Activated CD4-positive, alpha-beta T cell treated with anti-CD3 and anti-CD28 coated beads, Interleukin-2, amount 10 ng/mL, durations not matched to agents 7 days and 5 days (primary cell): ENCODE measurements at places on chromosomes 11 and 22. TPM values are rescaled to one million over a fixed set of nuclear protein-coding genes. Genes with fewer than 3 reads are reported as not detected.

DNA sequence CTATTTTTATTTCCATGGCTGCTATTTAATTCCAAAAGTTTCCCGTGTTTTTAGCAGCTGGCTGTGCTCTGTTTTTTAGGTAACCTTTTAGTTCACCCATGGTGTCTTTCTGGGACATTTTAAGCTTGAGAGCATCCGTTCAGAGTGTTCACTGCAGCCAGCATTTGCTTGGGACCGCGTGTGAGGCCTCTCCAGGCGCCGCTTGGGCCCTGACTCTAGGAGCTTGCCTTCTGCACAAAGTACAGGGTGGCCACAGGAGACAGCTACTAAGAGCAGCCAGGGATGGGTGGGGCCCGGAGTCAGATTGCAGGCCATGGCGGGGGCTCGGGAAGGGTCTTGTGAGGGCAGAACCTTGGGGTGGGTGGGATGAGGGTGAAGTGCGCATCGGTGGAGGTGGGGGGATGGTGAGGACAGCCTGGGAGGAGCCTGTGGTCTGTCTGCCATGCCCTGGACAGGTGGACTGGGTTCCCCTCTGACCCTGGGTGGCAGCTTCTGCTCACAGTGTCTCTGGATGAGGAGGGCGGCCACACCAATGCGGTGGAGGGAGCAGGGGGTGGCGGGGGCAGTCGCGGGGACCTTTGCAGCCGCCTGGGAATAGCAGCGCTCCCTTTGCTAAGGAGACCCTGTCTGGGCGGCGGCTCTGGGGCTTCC is 288.1 kb downstream of the TBC1D22A start:
- DNase-seq: no peak

DNA sequence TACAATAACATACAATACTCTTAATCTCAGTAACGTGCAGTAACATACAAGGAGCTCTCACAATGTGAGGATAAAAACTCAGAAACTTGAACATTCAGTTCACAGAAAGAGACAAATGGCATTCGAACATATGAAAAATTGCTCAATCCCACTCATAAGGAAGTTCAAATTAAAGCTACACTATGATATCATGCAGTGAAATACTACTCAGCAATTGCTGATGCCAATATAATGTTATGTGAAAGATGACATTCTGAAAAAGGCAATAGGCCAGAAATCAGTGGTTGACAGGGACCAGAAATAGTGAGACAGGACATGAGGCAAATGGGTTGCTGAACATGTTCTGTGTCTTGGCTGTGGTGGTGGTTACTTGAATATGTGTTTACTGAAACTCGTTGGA is 33.7 kb upstream of the PITPNB start:
- no peak for DNase-seq

DNA sequence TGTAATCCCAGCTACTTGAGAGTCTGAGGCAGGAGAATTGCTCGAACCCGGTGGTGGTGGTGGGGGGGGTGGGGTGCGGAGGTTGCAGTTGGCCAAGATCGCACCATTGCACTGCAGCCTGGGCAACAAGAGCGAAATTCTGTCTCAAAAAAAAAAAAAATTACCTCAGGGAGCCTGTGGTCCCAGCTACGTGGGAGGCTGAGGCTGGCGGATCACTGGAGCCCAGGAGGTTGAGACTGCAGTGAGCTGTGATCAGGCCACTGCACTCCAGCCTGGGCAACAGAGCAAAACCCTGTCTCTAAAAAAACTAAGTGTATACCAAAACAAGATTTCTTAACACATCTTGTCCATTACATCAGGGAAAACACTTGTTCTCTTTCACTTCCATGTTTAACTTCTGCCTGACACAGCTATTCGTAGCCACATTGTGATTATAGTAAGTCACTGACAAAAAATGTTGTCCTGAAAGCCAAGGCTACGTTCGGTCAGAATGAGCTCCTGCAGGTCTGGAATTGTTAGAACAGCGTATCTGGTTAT is 1.4 kb downstream of the TMEM80 start:
- DNase-seq: no peak

GRCh38 chr11:57647960-57648800 is 1.5 kb downstream of the YPEL4 start:
- DNase-seq: no peak

- DNase-seq: no peak
Observed at GRCh38 chr22:25365491-25366261, 146.2 kb downstream of the CRYBB2 start.

- no peak for DNase-seq
Observed at GRCh38 chr11:78256962-78257361, 68.2 kb downstream of the USP35 start.

GRCh38 chr22:37985751-37986281 is 1.5 kb upstream of the SOX10 start:
- no peak for DNase-seq

DNA sequence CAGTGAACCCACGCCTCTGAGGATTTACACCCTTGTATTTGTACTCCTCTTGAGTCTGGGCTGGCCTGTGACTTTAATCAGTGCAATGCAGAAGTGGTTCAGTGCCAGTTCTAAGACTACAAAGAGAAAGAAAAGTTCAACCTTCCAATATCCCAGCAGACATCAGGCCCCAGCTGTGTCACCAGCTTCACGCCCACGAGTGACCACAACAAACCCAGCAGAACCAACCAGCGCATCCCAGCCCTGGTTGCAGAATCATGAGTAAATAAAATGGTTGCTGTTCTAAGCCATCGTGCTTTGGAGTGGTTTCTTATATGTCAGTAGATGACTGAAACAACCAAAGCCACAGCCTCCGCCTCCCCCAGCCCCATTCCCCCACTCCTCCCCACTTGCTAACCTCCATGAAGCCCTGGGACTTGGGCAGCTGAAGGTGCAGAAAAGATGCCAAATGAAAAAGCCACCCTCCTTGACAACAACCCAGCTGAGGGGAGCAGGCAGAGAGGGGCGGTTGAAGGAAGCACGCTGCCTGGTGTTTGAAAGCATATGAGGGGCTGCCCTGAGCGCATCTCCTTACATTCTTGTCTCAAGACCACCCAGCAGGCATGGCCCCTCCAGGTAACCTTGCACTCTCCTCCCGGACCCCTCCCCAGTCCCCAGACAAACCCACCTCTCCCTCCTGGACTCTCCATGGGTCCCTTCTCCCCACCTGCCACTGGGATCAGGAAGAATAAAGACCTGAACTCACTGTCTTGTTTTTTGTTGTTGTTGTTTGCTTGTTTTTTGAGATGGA is 20.9 kb downstream of the TSKU start:
- peak; percentile 62 for DNase-seq

DNA sequence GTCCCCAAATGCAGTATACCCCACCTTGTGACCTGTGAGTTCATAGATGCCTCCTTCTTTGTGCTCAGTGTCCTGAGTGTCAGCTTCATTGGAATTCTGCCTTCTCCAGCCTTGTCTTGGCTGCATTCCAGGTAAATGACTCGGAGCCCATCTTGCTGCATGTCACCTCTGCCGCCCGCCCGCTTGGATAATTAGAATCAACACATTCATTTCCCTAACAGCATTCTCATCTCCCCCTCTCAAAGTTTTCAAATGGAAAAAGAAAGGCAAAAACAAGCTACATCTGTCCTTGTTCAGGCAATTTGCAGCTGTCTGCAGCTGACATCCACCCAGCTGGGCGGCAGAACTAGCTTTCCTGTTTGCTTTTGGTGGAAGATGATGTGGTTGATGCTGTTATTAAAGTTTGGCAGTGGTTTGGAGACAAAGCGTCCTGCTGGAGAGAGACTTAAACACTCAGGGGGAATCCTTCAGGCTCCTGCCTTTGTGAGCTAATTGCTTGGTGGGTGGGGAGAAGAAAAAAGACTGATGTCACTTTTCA is 198.8 kb upstream of the SEZ6L start:
- DNase-seq: no peak

GRCh38 chr11:128563942-128564641 is 23.3 kb downstream of the ETS1 start:
- DNase-seq: no peak

GRCh38 chr22:17191163-17191784 is 28.0 kb downstream of the ADA2 start:
- no peak for DNase-seq

- DNase-seq: no peak
Observed at GRCh38 chr22:45599836-45600577, 71.6 kb upstream of the ATXN10 start.

DNA sequence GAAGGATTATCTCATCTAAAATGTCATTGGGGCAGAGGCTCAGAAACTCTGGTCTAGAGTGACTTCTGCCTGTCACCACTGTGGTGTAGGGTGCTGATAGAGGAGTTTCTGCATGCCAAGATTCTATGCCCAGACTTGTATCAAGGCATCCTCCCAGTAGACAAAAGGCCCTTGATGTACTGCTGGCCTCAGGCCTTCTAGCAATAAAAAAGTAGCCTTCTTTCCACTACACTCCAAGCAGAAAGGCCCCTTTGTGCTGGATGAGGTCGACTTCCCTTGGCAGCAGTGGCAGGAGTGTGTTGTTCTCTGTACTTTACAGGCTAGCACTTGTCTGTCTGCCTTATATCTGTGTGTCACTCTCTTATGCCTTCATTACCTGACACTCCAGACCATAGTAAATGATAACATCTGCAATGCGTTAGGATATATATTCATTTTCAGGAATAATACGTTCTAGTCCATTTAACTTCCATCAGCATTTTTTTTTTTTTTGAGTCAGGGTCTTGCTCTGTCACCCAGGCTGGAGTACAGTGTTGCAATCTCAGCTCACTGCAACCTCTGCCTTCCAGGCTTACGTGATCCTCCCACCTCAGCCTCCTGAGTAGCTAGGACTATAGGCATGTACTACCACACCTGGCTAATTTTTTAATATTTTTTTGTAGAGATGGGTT is 49.5 kb upstream of the RRM1 start:
- DNase-seq: no peak

- no peak for DNase-seq
Observed at GRCh38 chr22:38655519-38656255, 505 bp downstream of the FAM227A start.

DNA sequence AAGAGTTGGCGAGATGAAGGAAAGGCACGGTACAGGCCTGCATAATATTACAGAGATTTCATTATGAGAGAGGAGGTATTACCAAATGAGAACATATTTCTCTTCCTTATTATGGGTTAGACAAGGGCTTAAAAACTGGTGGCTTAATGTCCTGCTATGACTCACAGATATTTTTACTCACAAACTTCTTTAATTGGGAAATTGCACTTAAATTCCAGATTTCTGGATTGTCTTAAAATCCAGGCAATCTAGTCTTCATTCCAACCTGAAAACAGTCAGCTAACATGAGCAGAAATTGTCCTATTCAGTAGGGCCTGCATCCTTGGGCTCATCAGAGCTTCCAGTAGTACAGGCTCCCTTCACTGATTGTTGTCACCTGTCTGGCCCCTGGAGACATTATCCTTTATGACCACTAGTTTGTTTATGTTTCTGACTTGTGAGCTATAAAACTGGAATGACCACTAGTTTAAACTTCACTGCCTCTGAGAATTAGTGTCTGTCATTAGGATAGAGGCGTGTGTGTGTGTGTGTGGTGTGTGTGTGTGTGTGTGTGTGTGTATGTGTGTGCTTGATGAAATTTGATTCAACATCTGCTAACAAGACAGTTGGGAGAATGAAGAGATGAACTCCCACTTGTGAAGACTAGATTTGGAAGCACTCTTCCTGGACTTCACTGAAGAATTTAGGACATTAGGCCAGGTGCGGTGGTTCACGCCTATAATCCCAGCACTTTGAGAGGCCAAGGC is 25.1 kb downstream of the DBX1 start:
- DNase-seq: no peak

DNA sequence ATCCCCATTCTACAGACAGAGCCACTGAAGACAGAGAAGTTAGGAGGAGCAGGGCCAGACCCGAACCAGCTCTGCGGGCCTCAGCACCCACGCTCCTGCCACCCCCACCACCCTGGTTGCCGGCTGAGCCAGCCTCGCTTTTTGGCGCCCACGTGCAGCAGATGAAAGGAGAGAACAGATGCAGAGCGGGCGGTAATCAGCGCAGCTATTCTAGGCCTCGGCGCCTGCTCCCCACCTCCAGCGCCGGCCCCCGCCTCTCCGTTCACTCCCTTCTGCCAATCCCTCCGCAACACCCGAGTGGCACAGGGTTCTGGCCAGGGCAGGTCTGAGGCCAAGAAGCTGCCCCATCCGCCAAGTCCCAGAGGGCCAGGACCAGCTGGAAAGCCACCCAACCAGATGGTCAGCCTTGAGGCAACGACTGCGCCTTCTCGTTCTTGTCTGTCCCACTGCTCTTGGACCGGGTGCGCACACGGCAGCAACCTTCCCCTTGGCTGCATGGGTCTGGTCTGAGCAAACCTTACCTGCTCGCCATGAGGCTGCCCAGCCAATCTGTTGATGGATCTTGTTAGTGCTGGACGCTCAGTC is 16.8 kb downstream of the DNAL4 start:
- DNase-seq: no peak

GRCh38 chr11:23226331-23227077 is 366.2 kb upstream of the CCDC179 start:
- no peak for DNase-seq

DNA sequence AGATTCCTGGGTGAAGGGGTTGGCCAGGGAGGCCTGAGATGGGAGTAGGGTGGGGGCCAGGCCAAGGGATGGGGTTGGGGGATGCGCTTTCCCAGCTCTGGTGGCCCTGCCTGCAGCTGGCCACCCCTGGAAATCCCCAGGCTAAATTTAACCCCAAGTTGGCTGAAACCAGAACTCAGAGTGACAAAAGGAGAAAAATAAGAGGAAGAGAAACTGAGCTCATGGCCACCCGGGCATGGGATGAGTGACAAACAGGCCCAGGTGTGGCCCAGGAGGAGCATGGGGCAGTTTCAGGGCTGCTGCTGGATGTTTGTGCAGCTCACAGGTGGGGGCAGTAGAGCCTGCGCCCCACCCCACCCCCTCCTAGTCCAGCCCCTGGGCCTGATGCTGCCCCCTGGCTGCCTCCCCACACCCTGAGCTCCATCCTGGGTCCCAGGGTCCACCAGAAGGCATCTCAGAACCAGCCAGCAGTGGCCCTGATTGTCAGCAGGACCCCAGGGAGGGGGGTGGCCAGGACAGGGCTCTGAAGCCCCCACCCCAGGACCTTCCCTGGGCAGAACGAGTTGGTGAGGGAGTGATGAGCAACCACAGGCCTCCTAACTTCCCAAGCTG is 48.0 kb downstream of the IGLL5 start:
- DNase-seq: no peak

GRCh38 chr11:134727204-134727603 is 315.2 kb upstream of the B3GAT1 start:
- no peak for DNase-seq

Gene KCNK4
- total RNA-seq: not detected

Gene PDGFB
- total RNA-seq: 1.1 TPM

Gene IGLL1
- total RNA-seq: not detected

Gene OR2AG1
- total RNA-seq: not detected

Gene SLC22A12
- not detected for total RNA-seq

Gene CFAP300
- total RNA-seq: not detected

Gene PRAME
- total RNA-seq: not detected

Gene SLC22A8
- total RNA-seq: not detected

Gene LDHA
- total RNA-seq: 948 TPM

Gene MS4A14
- total RNA-seq: not detected

Gene ZP1
- not detected for total RNA-seq
